ENCODE measurements at places on chromosomes 4 and X.
A peak's percentile ranks its signal among the peaks of the same experiment; 100 is the strongest.

DNA sequence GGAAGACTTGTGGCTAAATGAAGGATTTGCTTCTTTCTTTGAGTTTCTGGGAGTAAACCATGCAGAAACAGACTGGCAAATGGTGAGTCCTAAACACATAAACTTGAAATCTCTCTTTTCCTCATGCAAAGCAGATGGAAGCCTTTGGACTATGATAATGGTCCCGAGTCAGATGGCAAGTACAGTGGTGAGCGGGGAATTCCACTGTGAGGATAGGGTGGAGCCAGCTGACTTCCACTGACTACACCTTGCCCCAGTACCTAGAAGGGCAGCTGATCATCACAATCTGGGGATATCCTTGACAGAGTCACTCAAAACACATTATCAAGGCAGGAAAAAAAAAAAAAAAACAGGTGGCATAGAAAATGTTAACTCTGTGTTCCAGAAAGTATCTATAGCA, 34.3 kb downstream of the ENPEP start:
- no peak for DNase-seq

DNA sequence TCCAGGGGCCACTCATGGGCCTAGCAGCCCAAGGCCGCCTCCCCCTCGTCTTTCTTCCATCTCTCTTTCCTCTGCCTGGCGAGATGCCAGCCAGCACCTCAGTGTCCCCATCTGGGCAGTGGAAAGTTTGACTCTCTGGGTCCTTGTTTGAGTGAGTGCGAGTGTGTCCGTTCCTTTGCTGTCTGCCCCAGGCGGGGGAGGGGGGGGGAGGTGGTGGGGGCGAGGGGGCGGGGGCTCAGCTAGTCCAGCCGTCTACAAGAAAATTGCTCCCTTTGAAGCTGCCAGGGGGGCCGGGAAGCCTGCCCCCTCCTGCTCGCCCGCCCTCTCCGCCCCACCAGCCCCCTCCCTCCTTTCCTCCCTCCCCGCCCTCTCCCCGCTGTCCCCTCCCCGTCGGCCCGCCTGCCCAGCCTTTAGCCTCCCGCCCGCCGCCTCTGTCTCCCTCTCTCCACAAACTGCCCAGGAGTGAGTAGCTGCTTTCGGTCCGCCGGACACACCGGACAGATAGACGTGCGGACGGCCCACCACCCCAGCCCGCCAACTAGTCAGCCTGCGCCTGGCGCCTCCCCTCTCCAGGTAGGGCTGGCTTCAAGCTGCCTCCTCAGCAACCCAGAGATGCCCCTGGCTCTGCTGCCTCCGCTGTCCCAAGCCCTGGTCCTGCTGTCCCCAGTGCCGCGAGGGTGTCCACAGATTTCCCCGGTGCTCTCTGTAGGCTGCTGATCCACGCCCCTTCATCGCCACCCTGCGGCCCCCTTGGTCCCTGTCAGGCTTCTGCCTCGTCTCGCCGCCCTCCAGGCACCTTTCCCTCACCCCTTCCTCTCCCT, at the start of gene BGN:
Gene BGN (plus strand): TSS at position 440 of the 821 bp plus-strand sequence. CDS start 9,652 bp downstream, outside the sequence.
- no peak for DNase-seq

DNA sequence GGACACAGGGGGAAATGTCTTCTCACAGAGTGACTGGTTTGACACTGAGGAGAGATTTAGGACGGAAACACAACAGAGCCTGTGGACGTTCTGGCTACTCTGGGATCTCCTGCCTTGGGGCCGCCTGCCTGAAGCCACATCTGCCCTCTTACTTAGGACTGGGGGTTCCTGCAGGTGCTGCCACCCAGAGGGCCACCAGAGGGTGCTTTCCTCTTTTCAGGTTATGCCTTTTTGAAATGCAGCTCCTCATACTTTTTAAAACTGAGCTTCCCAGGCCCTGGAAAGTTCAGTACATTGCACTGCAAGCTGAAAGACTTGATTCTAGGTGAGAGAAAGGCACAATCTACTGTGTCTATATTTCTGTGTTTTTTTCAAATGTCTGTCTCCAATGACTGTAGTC, 92.2 kb upstream of the PGRMC2 start:
- DNase-seq = no peak

GRCh38 chr4:74948236-74948635, 15.3 kb downstream of the PARM1 start:
- no peak for DNase-seq

DNA sequence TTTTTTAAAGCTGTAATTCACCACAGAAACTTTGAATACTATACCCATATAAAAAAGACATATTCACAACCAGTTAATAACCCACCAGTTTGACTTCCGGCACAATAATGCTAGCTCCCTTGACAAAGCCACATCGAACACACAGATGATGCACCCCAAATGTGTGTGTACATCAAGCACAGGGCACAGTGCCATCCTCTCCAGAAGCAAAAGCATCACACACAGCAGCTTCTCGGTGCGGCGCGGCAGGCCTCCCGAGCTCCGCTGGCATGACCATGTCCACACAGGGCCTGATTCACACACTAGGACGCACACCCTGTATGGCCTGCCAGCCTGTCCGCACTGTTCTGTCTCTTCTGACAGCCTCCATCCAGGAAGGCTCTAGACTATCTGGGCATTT, 88.0 kb downstream of the LEF1 start:
- peak; percentile 12 for DNase-seq

DNA sequence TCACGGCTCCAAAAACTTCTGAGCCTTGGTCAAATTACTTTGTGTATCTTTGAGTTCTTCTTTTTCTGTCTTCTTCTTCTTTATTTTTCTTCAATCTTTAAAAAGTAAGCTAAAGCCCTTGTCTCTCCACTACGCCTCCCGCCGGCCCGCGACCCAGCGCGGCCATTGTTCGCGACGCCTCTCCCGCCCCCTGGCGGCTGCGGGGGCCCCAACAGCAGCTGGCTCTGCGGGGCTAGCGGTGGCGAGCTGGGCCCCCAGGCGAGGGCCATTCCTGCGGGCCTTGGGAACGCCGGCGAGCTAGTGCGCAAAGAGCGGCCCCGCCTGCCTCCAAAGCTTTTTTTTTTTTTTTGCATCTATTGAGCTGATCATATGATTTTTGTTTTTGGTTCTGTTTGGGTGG, 119.1 kb downstream of the TGIF2LX start:
- no peak for DNase-seq

- DNase-seq = no peak
These were observed 147.0 kb upstream of the SH3RF1 start for GRCh38 chr4:169417629-169418282.
